ENCODE measurements at places on chromosomes 4 and X.
A peak's percentile ranks its signal among the peaks of the same experiment; 100 is the strongest.

GRCh38 chr4:101865501-101866062 lies 75.1 kb downstream of the BANK1 start:
- no peak for DNase-seq

DNA sequence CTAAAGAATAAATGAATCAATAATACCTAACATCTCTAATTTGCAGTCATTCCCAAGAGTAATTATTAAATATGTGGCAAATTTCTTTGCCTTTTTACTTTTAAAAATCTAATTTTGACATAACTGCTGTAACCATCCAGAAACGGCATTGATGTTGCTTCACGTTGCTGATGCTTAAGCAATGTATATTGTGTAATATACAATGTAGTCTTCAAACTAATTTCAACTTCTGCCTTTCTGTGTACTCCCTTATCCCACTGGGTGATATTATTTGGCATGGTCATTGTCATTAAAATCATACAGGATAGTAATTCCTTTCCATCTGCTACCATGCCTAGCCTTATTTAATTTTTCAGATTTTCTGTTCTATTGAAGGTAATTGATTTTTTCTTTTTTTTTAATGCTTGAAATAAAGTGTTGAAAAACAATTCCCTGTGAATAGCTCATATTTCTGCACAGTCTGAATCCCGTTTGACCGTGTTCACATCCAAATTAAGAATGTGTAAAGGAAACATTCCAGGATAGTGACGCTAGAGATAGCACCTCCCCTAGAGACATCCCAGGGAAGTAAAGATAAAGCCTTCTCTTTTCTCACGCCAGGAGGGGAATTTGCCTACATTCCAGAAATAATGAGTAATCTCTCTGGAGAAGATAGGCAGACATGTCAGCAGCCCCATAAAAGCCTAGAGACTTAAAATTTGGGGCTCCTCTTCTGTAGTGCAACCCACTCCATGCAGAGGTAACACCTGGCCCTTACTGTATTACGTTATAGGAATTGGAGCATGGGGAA lies 8.6 kb downstream of the FAM200B start:
- DNase-seq: no peak

DNA sequence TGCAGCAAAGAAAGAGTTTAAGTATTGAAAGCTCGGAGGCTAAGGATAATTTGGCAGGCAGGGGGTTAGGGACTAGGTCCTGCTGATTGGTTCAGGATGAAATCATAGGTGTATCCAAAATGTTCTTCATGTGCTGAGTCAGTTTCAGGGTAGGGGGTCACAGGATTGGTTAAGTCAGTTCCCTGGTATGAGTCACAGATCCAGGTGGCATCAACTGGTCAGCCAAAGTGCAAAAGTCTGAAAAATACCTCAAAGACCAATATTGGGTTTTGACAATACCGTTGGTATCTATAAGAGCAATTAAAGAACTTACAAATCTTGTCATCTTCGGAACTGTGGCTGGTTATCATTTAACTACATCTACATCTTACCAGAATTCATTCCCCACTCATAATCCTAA lies 25.6 kb upstream of the PRDM8 start:
- DNase-seq: no peak

- DNase-seq: peak; percentile 30
These were observed 2.7 kb downstream of the GEMIN8 start for GRCh38 chrX:14027036-14027435.

DNA sequence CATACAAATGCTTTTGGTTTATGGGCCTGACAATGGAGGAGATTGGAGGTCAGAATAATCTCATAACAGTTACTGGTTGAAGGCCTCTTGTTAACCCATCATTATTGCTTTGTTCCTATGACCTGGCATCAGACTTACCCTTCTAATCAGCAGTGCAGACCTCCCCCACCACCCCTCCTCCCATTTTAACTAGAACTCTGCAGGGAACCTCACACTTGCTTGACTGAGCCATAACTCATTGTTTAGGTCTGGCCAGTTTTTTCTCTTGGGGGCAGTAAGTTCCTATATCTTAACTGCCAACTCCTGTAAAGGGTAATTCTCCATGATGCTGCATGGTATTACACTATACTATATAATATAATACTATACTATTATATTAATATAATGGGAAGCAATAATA lies 609.3 kb downstream of the IL1RAPL1 start:
- DNase-seq: no peak

DNA sequence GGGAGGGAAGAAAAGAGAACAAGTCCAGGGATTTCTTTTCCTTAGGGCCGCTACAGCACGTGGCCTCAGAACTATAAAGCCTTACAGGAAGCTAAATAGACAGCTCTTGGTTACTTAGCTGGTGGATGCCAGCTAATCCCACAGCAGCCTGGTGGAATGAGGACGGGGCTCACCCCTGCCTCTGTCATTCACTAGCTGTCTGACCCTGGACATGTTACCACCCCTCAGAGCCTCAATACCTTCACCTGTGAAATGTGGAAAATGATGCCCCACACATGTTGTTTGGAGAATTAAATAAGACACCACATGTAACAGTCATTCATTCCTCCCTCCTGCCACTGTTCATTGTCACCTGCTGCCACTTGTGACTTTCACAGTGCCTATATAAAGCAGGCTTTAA lies 15.7 kb downstream of the CCKAR start:
- DNase-seq: no peak

- no peak for DNase-seq
These were observed 880.4 kb upstream of the AGA start for GRCh38 chr4:178322524-178323183.

DNA sequence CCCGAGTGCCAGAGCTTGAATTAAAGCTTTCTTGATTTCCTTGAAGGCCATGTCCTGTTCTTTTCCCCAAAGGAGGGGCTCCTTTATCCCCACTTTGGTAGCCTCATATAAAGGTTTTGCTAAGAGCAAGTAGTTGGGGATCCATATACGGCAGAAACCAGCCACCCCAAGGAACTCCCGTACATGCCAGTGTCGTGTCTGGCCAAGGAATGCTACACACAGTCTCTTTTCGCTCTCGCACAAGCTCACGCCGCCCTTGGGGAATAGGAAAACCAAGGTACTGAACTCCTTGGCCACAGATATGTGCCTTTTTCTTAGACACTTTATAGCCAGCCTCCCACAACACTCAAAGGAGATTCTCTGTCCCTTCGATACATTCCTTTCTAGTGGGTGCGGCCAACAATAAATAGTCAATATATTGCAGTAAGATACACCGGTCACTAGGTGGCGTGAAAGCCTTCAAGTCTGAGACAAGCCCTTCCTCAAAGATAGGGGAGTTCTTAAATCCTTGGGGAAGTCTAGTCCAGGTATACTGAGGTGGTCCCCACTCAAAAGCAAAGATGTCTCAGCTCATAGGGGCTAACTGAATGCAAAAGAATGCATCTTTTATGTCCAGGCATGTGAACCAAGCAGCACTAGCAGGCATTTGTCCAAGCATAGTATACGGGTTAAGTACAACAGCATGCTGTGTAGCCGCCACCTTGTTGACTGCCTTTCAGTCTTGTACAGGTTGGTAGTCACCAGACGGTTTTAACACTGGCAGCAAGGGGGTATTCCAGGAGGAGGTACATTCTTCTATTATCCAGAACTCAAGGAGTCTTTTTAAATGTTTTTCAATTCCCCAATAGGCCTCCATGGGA lies 57.8 kb upstream of the XAGE1B start:
- no peak for DNase-seq

- no peak for DNase-seq
These were observed 226.8 kb downstream of the COL25A1 start for GRCh38 chr4:109075621-109076020.

DNA sequence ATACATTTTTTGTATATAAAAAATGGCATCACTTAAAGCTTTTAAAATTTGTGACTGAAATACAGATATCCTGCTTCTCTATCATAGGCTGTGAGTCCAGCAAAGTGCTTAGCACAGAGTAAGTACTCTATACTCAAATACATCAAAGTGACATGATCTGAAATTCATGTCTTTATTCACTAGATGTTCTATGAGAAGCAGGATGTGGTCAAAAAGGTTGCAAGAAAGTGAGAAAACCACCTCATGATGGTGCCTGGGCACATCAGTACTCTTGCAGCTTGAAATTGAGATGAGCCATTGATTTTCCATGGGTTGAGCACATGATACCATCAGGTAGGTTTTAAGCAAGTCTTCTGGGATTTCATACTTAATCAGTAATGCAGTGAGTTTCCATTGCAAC lies 20.4 kb upstream of the SFRP2 start:
- no peak for DNase-seq

DNA sequence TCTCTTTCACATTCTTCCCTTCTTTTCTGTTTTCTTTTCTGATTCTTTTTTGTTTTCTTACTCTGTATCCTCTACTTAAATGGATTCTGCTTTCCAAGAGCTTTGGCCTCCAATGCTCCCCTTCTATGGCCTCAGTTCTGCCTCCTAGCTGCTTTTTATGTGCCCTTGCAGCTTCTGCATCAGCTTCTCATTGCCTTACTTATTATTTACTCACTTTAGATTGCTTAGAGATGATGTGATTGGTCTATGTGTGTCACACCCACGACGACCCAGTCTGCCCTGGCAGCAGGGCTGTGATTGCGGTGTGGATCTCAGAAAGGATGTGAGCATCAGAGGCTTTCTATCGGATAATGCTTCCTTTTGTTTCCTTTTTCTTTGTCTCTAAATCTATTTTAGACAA lies 71.8 kb upstream of the SMARCA5 start:
- DNase-seq: no peak

DNA sequence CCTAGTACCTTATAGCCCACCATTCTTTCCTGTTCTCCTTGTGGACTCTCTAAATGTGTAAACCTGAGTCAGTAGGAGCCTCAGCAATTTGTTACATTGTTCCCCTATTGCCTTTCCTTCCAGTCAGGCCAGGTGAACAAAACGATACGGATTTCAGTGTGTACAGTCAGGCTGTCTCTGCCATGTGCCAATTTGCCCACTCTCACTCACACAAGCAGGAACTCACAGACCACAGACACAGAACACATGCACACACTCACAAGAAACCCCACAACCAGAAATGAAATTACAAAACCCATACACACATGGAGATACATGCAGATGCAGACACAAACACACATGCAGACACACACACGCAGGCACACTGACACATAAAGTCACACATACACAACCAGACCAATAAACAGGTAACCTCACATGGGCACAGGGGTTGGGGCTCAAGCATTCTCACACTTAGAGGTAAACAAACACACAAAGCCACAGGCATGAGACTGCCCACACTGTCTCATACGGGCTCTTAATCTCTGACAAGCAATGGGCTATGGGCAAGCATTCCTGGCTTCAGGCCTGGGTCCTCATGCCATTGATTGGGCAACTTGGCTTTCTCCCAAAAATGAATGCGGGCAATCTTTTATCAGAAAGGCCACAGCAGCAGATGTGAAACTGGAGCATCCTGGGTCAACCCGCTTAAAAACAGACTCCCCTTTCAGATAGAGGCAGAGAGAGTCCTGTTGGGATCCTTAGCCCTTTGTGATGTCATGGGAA lies 68.7 kb downstream of the NBDY start:
- DNase-seq: no peak

DNA sequence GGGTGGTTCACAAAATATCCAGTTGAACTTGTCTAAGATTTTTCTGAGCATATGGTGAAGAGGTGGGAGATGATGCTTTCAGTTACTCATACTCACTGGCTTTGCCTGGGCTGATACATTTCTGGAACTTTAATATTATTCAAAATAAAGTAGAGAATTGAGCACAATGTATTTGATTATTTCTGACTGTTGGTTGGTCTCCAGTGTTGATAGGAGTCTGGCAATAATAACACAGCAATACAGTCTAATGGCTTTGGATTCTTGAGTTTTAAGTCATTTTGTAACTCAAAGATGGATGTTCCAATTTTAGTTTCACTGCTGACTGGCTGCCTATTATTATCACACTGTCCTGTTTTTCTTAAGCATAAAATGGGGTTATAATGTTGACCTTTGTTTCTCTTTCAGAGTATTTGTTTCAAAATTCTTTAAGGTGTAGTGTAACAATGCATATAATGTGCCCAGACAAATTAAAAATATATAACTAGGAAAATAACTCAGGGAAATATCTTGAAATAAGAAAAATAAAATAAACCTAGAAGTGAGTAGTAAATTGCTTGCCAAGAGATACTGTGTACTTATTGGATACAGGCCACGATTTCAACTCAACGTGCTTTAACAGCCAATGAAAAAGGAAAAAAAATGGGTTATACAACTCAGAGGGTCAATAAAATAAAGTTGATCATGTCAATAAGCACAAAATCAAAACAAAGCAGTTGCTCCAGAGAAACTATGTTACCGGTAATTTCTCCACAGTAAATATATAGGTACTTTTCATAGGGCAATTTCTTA lies 99.0 kb downstream of the ARSJ start:
- no peak for DNase-seq

Measured in CD8-positive, alpha-beta T cell (primary cell).